ENCODE measurements at places on chromosomes 1 and 21.

GRCh38 chr1:36305915-36306209, 306 bp upstream of the SH3D21 start:
- peaks cover 3% of the 10 kb centered on the region for H3K36me3 ChIP-seq
- peak overlapping the region; percentile 84 for H3K27ac ChIP-seq
- no peaks in the 10 kb centered on the region for H3K27me3 ChIP-seq
- no peak overlapping the region for H3K4me3 ChIP-seq
- no peaks in the 10 kb centered on the region for H3K4me1 ChIP-seq
- no peak for ATAC-seq

- H3K36me3 ChIP-seq: no peaks in the 10 kb centered on the region
- H3K27ac ChIP-seq: no peak overlapping the region
- ATAC-seq: no peak
- no peak overlapping the region for H3K4me3 ChIP-seq
Observed at GRCh38 chr1:5571861-5572401, 420.3 kb downstream of the NPHP4 start.

DNA sequence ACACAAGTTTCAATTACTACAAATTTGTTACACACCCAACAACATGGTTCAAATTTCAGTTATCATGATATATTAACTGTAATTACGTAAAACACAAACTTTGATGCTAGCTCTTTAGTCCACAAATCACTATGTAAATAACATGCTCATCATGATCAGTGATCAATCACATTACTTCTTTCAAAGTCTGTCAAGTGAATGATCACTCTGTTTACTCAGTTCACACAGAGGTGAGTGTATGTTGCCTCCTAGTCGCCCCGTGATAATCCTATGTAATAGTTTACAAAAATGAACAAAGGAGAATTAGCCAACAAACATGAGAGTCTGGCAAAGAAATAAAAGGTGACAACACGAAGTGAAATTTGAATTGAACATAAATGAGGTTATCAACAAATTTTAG, 14.3 kb downstream of the EDEM3 start:
- H3K4me1 ChIP-seq: no peaks in the 10 kb centered on the region
- no peaks in the 10 kb centered on the region for H3K27me3 ChIP-seq
- no peak for ATAC-seq
- no peaks in the 10 kb centered on the region for H3K36me3 ChIP-seq
- no peak overlapping the region for H3K4me3 ChIP-seq
- H3K27ac ChIP-seq: no peak overlapping the region

DNA sequence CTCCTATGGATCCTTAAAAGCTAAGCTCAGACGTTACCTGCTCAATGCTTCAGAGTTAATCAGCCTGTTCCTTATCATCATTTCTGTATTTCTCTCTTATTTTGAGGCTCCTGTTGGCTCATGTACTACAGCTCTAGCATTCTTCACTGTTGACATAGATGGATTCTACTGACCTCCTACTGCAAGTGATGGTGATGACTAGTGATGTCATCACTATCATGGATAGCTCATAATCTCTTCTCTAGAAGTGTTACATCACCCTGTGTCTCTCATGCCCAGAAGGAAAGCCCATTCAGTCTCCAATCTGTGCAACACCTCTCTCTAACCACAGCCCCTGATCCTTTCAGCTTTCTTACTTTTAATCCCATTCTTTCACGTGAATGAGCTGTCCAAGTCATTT, 168.2 kb upstream of the DPT start:
- H3K36me3 ChIP-seq: no peaks in the 10 kb centered on the region
- H3K27me3 ChIP-seq: no peaks in the 10 kb centered on the region
- ATAC-seq: no peak
- no peak overlapping the region for H3K4me3 ChIP-seq
- no peak overlapping the region for H3K27ac ChIP-seq

DNA sequence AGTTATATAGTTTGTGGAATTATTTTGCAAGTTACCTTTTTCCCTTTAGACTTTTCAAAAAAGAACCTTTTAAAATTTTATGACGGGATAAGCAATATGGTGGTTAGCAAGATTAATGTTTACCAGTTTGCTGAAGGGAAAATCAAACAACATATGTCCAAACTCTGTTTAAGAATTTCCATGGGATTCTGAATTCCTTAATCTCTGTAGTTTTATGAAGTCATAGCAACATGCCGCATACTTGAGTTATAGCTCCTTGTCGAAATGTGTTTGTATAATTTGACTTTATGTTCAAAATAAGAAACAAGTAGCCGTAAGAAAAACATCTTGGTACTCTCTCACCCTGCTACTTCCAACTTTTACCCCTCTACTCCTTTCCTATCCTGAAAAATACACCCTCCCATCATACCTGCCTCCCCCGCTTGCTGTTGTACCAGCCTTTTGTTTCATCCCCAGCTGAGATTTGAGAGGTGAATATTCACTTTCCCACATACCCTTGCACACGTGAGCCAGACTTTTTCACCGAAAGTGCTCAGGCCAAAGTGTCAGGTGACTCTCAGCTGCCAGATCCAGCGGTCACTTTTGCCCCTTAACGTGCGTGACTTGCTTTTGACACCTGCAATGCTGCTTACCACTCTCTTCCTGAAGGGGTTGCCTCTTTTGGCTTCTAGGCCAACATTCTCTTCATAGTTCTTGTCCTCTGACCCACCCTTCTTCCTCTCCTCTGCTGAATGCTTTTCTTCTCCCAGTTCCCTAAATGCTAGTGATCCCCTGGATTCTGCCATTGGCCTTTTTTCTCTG, 83.5 kb upstream of the ZNF326 start:
- no peak overlapping the region for H3K4me3 ChIP-seq
- no peak overlapping the region for H3K27ac ChIP-seq
- H3K27me3 ChIP-seq: no peaks in the 10 kb centered on the region
- no peaks in the 10 kb centered on the region for H3K36me3 ChIP-seq
- peaks cover 4% of the 10 kb centered on the region for H3K4me1 ChIP-seq
- ATAC-seq: no peak

DNA sequence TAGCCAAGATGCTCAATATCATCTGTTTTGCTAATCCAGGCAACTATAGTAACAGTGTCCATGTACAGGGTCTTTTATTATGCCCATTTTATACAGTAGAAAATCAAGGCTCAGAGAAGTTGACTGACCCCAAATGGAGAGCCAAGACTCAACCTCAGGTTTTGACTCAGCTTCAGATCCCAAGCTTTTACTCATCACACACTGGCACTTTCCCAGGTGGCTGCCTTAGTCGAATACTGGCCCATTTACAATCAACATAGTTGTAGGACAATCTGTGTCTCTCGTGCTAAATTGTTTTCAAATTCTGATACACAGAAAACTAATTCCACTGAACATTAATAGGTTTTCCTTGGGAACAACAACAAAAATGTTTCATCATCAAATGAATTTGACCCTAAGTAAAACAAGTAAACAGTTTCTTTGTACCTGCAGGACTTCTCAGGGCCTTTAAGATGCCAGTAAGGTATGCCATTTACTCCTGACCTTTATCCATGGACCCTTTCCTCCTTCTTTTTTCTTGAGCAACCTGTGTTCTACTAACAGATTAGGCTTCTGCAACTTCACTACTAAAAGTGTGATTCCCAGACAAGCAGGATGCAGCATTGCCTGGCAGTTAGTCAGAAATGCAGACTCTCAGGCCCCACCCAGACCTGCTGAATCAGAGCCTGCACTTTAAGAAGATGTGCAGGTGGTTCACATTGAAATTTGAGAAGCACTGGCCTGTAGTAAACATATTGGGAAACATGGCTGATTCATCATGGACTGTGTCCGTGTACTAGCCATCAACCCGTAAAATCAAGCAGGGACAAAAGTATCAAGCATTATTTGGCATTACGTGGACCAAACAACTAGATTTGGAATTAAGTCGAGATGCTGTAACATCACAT, 128.8 kb downstream of the RRAGC start:
- H3K27ac ChIP-seq: no peak overlapping the region
- no peak for ATAC-seq
- H3K36me3 ChIP-seq: no peaks in the 10 kb centered on the region
- H3K4me1 ChIP-seq: peaks cover 14% of the 10 kb centered on the region
- H3K27me3 ChIP-seq: peaks cover 66% of the 10 kb centered on the region

GRCh38 chr1:156497743-156498431, 2.7 kb downstream of the MEF2D start:
- no peaks in the 10 kb centered on the region for H3K36me3 ChIP-seq

DNA sequence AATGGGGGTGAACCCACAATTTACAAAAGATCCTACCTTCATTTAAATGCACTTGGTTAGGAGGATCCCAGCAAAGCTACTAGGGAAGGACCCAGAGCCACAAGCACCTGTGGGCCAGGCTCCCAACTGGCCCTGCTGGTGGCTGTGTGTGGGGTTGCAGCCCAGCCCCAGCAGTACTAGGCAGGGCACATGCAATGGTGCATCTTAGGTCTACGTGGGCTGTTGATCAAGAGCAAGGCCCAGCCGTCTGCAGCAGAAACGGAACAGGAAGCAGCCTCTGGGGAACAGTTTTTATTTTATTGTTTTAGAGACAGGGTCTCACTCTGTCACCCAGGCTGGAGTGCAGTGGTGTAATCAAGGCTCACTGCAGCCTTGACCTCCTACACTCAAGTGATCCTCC, 134.1 kb upstream of the RAB4A start:
- H3K27me3 ChIP-seq: no peaks in the 10 kb centered on the region
- no peak overlapping the region for H3K27ac ChIP-seq
- no peak overlapping the region for H3K4me3 ChIP-seq
- ATAC-seq: no peak
- H3K4me1 ChIP-seq: peaks cover under 1% of the 10 kb centered on the region

GRCh38 chr1:211305044-211305443, 21.6 kb upstream of the TRAF5 start:
- no peaks in the 10 kb centered on the region for H3K4me1 ChIP-seq
- no peak overlapping the region for H3K4me3 ChIP-seq
- no peak for ATAC-seq
- H3K27me3 ChIP-seq: no peaks in the 10 kb centered on the region
- H3K36me3 ChIP-seq: peaks cover 51% of the 10 kb centered on the region

DNA sequence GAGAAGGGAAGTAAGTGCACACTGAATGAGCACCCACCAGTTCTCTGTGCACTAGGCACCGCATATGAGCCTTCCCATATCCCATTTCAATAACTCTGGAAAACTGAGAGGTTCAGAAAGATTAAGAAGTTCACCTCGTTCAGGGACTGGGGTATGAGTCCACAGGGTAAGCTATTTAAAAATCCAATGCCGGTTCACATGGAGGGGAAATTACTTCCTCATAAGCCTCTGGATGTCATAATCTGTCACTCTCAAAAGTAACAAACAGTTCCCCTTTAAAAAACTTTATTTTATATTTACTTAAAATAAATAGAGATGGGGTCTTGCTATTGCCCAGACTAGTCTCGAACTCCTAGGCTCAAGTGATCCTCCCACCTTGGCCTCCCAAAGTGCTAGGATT, 1.9 kb downstream of the OR2B11 start:
- no peaks in the 10 kb centered on the region for H3K36me3 ChIP-seq
- no peak overlapping the region for H3K27ac ChIP-seq
- no peak for ATAC-seq
- H3K4me1 ChIP-seq: no peaks in the 10 kb centered on the region
- H3K4me3 ChIP-seq: no peak overlapping the region

- ATAC-seq: no peak
- H3K27ac ChIP-seq: no peak overlapping the region
- no peaks in the 10 kb centered on the region for H3K36me3 ChIP-seq
- H3K4me1 ChIP-seq: no peaks in the 10 kb centered on the region
Observed at GRCh38 chr1:176187001-176187400, 20.1 kb downstream of the COP1 start.

DNA sequence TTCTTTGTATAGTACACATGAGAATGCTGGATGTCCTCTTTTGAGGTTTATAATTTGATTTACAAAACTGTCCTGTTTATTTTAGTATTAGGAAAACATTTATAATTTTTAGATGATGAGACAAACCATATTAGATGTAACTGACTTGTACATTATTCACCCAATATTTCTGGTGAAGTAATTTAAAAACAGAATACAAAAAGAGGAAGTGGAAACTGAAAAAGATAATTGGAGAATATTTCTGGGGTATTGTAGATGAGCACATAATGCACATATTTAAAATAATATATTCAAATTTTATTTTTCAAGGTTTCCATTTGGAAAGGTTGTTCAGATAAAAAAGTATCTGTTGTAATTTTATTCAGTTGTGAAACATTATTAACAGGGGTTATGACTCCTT, 40.7 kb downstream of the XPR1 start:
- H3K27ac ChIP-seq: no peak overlapping the region
- H3K27me3 ChIP-seq: no peaks in the 10 kb centered on the region
- H3K4me3 ChIP-seq: no peak overlapping the region
- no peaks in the 10 kb centered on the region for H3K36me3 ChIP-seq
- peaks cover 8% of the 10 kb centered on the region for H3K4me1 ChIP-seq

DNA sequence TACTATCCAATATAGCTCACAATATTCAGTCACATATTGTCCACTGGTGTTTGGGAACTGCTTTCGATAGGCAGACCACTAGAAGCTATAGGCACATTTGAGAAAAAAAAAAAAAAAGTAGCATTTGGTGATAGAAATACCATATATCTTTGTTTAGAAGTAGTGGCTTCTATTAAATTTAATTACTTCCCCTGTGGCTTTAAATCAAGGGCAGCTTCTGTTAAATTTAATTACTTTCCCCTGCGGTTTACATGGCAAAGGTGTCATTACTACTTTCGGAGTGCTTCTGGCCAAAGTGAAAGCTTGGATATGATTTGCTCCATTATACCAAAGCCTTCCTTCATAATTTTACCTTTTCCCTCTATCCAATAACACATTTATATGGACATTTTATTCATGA, 229.9 kb downstream of the TTLL7 start:
- no peak for ATAC-seq
- H3K4me3 ChIP-seq: no peak overlapping the region
- no peaks in the 10 kb centered on the region for H3K27me3 ChIP-seq

- peak within 1 kb of the TSS; percentile 10 for H3K4me3 ChIP-seq
- H3K4me1 ChIP-seq: peaks cover 35% of the 10 kb centered on the region
- no peaks in the 10 kb centered on the region for H3K36me3 ChIP-seq
- peak; percentile 4 for ATAC-seq
Observed at GRCh38 chr1:40316595-40317393, at the start of gene COL9A2. Gene COL9A2 (minus strand): TSS chr1:40317286. CDS start chr1:40317197, 89 bp downstream.

- no peaks in the 10 kb centered on the region for H3K36me3 ChIP-seq
- H3K27ac ChIP-seq: peak overlapping the region; percentile 64
- peak; percentile 83 for ATAC-seq
- no peak overlapping the region for H3K4me3 ChIP-seq
- no peaks in the 10 kb centered on the region for H3K27me3 ChIP-seq
- H3K4me1 ChIP-seq: no peaks in the 10 kb centered on the region
Observed at GRCh38 chr1:151680826-151681225, 35.8 kb downstream of the CELF3 start.
